ENCODE measurements at places on chromosomes 13 and 19. TPM values are rescaled to one million over a fixed set of nuclear protein-coding genes. Genes with fewer than 3 reads are reported as not detected.

CCL25 gene
- total RNA-seq: not detected

PNMA8B gene
- total RNA-seq: 1.4 TPM

LGI4 gene
- 3.2 TPM for total RNA-seq

SHISA7 gene
- 0.31 TPM for total RNA-seq

ECSIT gene
- 42.4 TPM for total RNA-seq

FFAR2 gene
- total RNA-seq: not detected

KIR2DL4 gene
- not detected for total RNA-seq

ARID3A gene
- total RNA-seq: 98.3 TPM

- no peak overlapping the region for H3K4me3 ChIP-seq
- DNase-seq: no peak
- H3K27me3 ChIP-seq: no peaks in the 10 kb centered on the region
- no peaks in the 10 kb centered on the region for H3K36me3 ChIP-seq
Observed at GRCh38 chr13:98983182-98983581, 5.3 kb upstream of the DOCK9 start.

GRCh38 chr13:112947796-112948195 lies 21.2 kb upstream of the MCF2L start:
- no peak overlapping the region for H3K27ac ChIP-seq
- H3K27me3 ChIP-seq: no peaks in the 10 kb centered on the region
- H3K36me3 ChIP-seq: no peaks in the 10 kb centered on the region
- no peak overlapping the region for H3K4me3 ChIP-seq
- DNase-seq: no peak
- 0 out of 2 replicates have a peak, but pooled peaks cover 2% of the 10 kb centered on the region for H3K4me1 ChIP-seq

DNA sequence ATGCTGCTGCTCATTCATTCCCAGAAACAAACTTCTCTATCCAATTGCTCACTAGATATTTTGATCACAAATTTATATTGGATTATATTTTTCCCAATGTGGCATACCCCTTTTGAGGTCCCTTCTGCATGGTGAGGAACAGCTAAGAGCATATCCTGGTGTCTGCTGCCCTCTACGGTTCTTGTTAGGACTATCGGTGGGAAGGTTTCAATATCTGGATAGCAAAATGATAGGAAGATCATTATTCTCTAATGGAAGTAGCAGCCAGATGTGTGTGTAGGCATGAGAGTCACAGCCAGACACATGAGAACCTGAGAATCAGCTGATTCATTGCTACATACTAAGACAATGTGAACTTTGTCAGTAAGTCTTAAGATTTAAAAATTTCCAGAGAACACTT lies 1422.4 kb upstream of the MIR17HG start:
- no peaks in the 10 kb centered on the region for H3K27me3 ChIP-seq
- H3K27ac ChIP-seq: no peak overlapping the region
- DNase-seq: no peak
- H3K36me3 ChIP-seq: no peaks in the 10 kb centered on the region

DNA sequence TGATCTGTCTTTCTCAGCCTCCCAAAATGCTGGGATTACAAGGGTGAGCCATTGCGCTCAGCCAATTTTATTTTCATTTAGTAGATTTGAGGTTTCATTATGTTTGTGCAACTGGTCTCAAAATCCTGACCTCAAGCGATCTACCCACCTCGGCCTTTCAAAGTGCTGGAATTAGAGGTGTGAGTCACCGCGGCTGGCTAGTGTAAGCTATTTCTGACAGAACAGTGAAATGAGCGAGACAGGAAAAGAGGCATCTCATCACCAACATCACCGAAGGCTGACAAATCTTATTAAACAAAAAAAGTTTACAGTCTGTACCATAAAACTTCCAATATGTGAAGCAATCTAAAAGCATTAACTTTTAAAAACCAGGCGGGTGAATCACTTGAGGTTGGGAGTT lies 12.2 kb upstream of the ZNF888 start:
- no peaks in the 10 kb centered on the region for H3K27me3 ChIP-seq
- no peaks in the 10 kb centered on the region for H3K4me1 ChIP-seq
- no peak overlapping the region for H3K4me3 ChIP-seq
- DNase-seq: no peak
- H3K36me3 ChIP-seq: peaks cover 39% of the 10 kb centered on the region

DNA sequence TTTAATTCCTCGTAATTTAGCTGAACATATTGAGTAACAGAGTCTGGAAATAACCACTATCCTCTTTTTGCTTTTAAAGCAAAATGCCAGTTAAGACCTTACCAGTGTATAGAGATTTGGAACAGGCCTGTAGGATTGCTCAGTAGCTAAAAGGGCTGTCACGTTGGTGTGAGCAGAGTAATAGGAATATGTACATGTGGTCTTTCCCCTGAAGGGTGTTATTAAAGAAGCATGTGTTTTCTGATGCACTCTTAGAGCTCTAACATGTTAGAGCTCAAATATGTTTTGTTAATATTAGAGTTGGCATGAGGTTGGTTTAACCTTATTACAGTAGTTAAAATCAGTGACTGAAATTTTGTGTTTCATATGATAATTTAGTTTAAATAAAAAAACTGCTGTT lies 172.9 kb downstream of the PDS5B start:
- H3K4me3 ChIP-seq: no peak overlapping the region
- peaks cover 31% of the 10 kb centered on the region for H3K36me3 ChIP-seq
- no peaks in the 10 kb centered on the region for H3K4me1 ChIP-seq
- DNase-seq: no peak
- no peak overlapping the region for H3K27ac ChIP-seq
- no peaks in the 10 kb centered on the region for H3K27me3 ChIP-seq

DNA sequence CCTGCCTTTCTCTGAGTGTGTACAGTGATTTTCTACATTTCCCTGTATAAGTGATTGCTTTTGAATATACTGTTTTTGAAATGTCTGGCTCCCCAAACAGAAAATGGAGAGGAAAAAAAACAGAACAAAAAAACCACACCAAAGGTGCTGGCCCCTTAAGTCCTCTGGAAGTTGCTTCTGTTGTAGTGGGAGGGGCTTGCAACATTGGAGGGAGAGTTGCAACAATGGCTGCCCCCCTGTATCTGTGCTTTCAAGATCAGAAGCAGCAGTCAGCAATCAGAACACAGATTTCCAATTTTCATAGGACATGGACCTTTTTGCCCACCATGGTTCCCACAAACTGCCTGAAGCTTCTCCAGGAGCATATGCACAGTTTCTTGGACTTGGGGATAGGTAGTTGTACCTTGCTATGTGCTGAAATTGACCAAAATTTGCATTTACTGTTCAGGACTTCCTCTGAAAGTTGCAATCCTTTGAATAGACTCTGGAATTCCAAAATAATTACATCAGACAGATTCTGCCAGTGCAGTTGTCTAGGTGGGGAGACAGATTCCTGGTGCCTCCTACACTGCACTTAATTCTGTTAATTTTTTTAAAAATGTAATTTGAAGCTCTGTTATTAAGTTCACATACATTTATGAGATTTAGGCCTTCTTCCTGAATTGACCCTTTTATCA lies 13.8 kb downstream of the BIVM start:
- no peak overlapping the region for H3K4me3 ChIP-seq
- no peaks in the 10 kb centered on the region for H3K27me3 ChIP-seq
- no peak for DNase-seq
- no peaks in the 10 kb centered on the region for H3K4me1 ChIP-seq
- no peak overlapping the region for H3K27ac ChIP-seq
- H3K36me3 ChIP-seq: peaks cover 11% of the 10 kb centered on the region

DNA sequence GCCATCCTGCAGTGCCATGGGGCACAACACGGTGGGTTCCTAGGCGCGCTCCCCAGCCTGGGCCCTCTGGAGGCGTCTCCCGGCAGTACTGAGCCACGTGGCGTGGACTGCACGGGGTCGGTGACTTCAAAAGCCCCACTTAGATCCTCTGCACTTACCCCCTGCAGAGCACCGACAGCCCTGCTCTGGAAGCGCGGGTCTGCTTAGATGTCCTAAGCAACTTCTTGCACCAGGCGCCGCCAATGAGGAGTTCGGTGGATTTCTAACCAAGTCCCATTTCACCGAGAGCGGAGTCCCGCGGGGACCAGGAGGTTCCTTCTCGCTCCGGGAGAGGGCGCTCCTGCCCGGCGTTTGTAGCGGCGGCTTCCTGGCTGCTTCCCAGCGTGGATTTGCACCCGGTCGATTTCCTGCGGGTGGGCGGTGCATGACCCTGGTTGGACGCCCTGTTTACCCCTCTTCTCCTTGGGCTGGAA lies 25.2 kb upstream of the ZNF845 start:
- no peaks in the 10 kb centered on the region for H3K4me1 ChIP-seq
- peak; percentile 89 for DNase-seq
- H3K27ac ChIP-seq: no peak overlapping the region
- peak overlapping the region; percentile 44 for H3K4me3 ChIP-seq
- H3K27me3 ChIP-seq: no peaks in the 10 kb centered on the region

- H3K27me3 ChIP-seq: no peaks in the 10 kb centered on the region
- H3K4me3 ChIP-seq: no peak overlapping the region
- no peak for DNase-seq
- no peak overlapping the region for H3K27ac ChIP-seq
Observed at GRCh38 chr13:80196756-80197155, 144.2 kb downstream of the SPRY2 start.

GRCh38 chr19:55250262-55251036 lies 8.4 kb downstream of the PPP6R1 start:
- no peak overlapping the region for H3K27ac ChIP-seq
- DNase-seq: no peak
- peak overlapping the region; percentile 4 for H3K4me3 ChIP-seq
- peaks cover 10% of the 10 kb centered on the region for H3K36me3 ChIP-seq
- H3K4me1 ChIP-seq: peaks cover 4% of the 10 kb centered on the region

- no peak overlapping the region for H3K27ac ChIP-seq
- peaks cover 3% of the 10 kb centered on the region for H3K4me1 ChIP-seq
- H3K4me3 ChIP-seq: no peak overlapping the region
Observed at GRCh38 chr13:46121597-46122163, 16.8 kb upstream of the CPB2 start.

DNA sequence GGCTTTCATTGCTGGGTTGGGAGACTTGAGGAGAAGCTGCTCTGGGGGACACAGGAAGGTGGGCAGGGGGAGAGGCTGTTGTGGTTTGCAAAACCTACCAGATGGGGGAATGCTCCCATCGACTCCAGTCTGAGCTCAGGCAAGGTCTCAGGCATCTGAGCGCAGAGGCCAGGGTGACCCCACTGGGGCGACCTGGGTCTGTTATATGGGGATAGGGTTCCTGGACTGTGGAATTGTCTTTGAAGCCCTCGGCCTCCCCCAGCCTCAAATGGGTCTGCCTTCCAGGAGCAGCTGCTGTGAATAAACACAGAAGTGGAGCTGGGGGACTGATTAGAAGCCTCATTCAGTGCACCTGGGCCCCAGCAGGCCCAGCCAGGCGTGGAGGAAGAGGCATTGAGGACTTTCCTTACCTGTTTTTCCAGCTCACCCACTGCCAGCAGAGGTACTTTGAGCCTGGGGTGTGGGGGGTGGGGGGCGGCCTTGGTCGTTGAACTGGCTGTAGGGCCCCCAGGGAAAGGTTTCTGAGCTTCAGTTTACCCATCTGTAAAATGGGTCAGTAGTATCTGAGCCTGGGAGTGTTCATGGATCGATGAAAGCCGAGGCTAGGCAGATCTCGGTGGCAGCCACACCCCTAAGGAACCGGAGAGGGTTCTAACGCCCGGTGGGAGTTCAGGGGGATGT lies 1.4 kb downstream of the CERS4 start:
- no peaks in the 10 kb centered on the region for H3K27me3 ChIP-seq
- peaks cover 18% of the 10 kb centered on the region for H3K36me3 ChIP-seq

DNA sequence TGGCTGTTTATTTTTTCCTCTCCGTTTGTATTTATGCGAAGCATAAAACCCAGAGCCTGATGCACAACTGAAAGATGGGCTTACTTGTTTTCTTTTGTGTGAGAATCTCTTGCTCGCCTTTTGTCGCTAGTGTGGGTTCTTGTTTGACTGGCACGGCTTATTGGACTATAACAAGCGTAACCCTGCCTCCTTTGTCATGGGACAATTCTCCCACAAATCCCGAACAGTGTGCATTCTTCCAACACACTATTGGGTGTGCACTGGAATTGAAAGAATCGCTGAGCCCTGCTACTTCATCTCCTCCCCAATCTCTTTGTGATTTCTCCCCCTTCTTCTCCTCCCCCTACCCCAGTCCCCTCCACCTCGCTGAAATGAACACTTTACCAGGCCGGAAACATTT lies 110.8 kb downstream of the ZIC5 start:
- H3K4me1 ChIP-seq: peaks cover 16% of the 10 kb centered on the region
- no peak overlapping the region for H3K27ac ChIP-seq
- 0 out of 2 replicates have a peak, but pooled peaks cover 2% of the 10 kb centered on the region for H3K36me3 ChIP-seq
- H3K4me3 ChIP-seq: no peak overlapping the region

DNA sequence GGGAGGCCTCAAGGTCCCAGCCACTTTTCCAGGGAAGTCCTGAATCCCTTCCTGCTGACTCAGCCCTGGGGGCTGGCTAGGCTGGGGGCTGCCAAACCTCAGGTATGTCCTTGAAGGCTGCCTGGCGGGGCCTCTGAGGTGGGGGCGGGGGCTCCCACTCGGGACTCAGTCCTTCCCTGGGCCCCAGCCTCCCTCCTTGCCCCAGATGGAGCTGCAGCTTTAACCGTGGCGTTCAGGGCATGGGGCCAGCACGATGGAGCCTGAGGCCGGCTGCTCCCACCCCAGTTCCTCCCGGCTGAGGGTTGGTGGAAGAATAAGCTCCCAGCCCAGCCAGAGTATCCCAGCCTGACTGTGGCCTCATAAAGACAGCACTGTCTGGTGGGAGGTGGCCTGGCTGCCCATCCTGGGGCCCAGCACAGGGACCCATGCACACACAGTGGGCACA lies 12.4 kb downstream of the CILP2 start:
- H3K36me3 ChIP-seq: no peaks in the 10 kb centered on the region
- no peaks in the 10 kb centered on the region for H3K4me1 ChIP-seq
- no peak overlapping the region for H3K27ac ChIP-seq
- no peaks in the 10 kb centered on the region for H3K27me3 ChIP-seq
- no peak overlapping the region for H3K4me3 ChIP-seq
- no peak for DNase-seq

- no peaks in the 10 kb centered on the region for H3K4me1 ChIP-seq
- no peak overlapping the region for H3K27ac ChIP-seq
- no peak for DNase-seq
- no peaks in the 10 kb centered on the region for H3K36me3 ChIP-seq
- no peaks in the 10 kb centered on the region for H3K27me3 ChIP-seq
Observed at GRCh38 chr13:34312578-34312977, 494.6 kb downstream of the RFC3 start.

DNA sequence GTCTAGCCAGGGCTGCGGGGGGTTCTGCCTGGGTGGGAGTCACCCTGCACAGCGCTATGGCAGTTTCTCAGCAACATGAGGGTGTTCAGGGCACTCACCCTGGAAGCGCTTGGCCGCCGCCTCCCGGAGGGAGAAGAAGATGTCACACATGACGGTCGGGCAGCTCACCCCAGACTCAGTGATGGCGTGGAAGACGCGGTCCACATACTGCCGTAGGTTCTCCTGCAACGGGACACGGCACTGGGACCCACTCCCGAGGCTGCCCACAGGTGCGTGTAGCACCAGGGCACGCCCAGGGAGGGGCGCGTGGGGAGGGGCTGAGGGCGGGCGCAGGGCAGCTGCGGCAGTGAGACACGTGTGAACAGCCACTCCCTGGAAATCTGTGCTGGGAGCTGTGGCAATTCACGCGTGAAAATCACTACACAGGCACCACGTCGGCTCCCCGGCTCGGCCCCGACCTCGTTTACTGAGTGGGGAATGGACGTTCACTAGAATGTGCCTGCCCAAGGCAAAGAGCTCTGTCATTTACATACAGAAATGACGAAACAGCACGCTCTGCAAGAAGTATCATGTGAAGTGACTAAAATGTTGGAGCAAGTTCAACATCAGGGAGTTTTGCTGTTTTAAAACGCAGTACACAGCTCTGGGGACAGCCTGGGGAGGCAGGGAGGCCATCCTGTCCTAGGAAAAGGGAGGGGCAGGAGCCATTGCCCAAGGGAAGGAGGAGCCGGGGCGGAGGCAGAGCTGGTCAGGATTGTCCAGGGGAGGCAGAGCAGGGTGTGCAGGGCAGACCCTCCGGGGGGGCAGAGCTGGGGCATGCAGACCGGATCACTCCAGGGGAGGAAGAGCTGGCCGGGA lies 41.5 kb upstream of the C13orf46 start:
- no peak overlapping the region for H3K27ac ChIP-seq
- H3K27me3 ChIP-seq: no peaks in the 10 kb centered on the region
- DNase-seq: no peak
- H3K4me3 ChIP-seq: no peak overlapping the region
- H3K4me1 ChIP-seq: no peaks in the 10 kb centered on the region
